Activated CD8-positive, alpha-beta T cell treated with anti-CD3 and anti-CD28 coated beads for 36 hours (primary cell): ENCODE measurements at places on chromosomes 2 and 18.
A peak's percentile ranks its signal among the peaks of the same experiment; 100 is the strongest.

DNA sequence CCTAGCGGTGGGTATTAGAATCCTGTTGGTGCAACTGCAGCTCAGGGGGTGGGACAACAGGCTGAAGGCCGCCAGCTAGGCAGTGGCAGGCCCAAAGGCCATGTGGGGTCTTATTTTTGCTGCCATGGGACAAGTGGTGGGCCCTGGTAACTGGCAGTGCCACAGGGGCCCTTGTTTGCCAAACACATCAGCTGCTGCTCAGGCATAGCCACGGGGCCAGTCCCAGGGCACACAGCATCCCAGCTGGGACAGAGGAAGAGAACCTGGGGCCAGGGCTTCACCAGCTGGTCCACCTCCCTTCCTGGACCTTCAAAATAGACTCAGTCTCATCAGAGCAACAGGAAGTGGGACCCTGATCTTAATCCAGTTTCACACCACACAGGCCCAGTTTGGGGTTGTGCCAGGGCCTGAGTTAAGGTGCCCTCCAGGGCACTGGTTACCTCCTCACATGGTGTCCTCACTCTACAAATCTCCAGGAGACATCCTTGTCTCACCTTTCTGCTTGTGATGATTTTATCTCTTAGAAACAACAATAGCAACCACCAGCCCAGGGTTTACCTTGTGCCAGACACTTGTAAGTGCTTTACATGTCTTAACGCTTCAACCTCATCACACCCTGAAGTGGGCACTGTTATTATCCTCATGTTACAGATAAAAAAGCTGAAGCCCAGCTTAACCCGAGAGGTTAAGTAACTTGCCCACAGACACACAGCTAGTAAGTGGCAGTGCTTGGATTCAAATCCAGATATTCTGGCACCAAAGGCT lies 98.5 kb downstream of the GYPC start:
- no peak for DNase-seq

- no peak for DNase-seq
These were observed 195.7 kb upstream of the VWC2L start for GRCh38 chr2:214215107-214215506.

DNA sequence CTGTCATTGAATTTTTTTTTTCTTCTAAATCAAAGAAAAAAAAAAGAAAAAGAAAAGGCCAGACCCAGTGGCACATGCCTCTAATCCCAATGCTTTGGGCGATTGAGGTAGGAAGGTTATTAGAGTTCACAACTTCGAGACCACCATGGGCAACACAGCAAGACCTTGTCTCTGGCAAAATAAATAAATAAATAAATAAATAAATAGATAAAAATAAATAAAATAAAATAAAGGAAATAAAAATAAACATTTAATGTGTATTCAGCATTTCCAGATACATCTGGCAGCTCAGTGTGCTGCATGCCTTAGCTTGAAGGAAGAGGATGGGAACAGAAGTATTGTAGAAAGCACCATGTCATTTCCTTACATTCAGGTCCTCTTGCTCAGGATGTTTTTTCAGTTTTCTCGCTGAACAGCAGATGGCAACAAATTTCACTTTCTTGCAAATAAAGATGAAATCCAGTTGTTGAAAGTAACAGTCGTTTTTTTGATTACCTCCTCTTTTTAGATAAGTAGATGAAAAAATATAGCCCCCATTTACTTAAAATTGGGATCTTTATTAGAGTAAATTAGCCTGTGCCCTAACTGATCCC lies 25.7 kb upstream of the FAM178B start:
- peak; percentile 35 for DNase-seq

DNA sequence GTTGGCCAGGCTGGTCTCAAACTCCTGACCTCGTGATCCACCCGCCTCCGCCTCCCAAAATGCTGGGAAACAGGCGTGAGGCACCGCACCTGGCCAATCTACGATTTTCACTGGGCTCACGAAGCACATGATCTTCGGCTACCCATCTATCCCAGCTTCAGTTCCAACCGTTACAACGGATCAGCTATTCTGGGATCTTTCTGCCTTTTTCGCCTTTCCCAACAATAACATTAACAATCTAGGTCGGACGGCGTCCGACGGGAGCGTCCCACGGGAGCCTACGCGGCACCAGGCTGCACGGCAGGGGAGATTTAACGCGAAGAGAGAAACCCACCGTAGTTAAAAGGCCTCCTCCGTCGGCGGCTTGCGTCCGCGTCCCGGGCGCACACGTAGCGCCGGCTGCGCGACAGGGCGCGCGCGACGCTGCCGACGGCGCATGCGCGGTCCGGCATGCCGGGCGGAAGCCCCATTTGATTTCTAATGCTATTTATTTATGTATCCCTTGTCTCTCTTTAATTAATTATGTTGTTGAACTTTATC lies at the start of gene MSL3B:
TSS of gene MSL3B (minus strand) at position 394 of the 540 bp plus-strand sequence.
- DNase-seq, result peak; percentile 58

DNA sequence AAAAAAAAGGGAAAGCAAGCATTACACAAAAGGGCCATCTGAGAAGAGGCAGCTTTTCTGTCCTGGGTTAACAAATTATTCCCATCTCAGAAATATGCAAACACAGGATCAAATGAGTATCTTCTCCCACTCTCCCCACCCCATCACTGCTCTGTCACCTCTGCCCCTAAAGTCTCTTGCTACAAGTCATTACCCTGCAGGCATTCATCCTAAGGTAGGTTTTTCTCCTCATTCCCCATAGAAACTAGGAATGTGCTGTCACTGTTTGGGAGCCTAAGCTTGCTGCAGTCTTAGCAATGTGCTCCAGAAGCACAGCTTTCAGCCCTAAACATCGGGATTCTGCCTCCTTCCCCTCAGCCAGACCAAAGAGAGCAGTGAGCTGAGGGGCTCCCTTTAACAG lies 3.6 kb downstream of the LRRTM1 start:
- DNase-seq, result no peak

GRCh38 chr2:172373766-172374165 lies 53.6 kb upstream of the ITGA6 start:
- DNase-seq, result no peak

GRCh38 chr2:46134531-46135227 lies 162.5 kb upstream of the EPAS1 start:
- DNase-seq, result no peak

DNA sequence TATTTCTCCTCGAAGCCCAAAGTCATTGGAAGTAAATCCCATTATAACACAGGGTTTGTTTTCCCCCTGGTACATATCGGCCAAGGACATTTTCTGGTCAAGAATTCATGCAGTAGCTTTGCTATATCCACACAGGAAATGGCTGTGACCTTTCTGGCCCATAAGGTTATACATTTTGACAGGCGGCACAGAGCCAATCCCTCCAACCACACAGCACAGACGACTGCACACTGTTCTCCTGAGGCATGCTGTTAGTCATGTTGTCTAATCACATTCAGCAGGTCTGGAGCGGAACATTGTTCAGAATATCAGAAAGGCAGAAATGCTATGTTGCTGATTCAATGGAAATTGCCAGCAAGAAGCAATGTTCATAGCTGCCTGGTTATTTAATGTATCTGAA lies 742.3 kb upstream of the SLC8A1 start:
- no peak for DNase-seq

- no peak for DNase-seq
These were observed 380.7 kb upstream of the CELF4 start for GRCh38 chr18:37946324-37946723.

- no peak for DNase-seq
These were observed 51.8 kb downstream of the PSD4 start for GRCh38 chr2:113225263-113226259.

- no peak for DNase-seq
These were observed 5.7 kb downstream of the PARD3B start for GRCh38 chr2:204550751-204551511.

DNA sequence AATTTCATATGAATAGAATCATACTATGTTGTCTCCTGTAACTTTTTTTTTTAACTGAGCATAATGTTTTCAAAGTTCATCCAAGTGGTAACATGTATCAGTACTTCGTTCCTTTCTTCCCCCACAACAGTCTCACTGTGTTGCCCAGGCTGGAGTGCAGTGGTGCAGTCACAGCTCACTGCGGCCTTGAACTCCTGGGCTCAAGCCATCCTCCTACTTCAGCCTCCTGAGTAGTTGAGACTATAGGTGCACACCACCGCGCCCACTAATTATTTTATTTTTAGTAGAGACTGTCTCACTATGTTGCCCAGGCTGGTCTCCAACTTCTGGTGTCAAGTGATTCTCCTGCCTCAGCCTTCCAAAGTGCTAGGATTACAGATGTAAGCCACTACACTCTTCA lies 23.4 kb upstream of the TET3 start:
- DNase-seq, result no peak

DNA sequence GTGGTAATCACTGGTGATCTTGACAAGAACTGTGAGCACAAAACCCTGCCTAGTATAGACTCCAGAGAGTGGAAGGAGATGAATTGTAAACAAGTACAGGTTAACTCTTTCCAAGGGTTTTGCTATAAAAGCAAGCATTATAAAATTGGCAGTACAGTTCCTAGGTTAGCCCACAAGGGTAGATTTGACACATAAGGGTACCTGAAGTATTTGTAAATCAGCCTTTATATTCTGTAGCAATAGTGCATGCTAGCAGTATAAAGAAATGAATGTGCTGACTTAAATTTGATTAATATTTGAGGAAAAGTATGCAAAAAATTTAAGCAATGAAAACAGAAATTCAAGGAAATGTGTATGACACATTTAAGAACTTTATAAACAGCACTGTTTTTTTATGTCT lies 42.4 kb downstream of the SP3 start:
- DNase-seq, result no peak

GRCh38 chr2:70711191-70711590 lies 56.8 kb downstream of the ADD2 start:
- no peak for DNase-seq

DNA sequence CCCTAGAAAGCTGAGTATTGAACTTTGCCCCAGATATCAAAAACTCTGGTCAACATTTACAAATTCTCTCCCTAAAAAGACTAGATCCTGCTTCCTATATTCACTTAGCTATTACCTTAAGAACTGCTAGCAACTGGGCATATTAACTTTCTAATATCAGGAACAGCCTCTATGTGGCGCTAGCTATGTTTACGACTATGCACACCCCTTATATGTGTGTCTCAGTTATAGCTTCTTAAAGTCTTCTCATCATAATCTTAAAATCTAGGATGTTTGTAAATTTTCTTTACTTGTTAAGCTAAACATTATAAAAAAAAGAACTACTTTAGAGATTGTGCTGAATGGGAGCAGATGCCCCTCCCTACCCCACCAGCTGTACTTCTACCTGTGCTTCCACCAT lies 1.7 kb upstream of the STAMBP start:
- DNase-seq, result peak; percentile 30
